Activated CD4-positive, alpha-beta T cell treated with anti-CD3 and anti-CD28 coated beads, Interleukin-2, amount 50 U/mL, for 24 hours (primary cell): ENCODE measurements at places on chromosomes 6 and 20.

DNA sequence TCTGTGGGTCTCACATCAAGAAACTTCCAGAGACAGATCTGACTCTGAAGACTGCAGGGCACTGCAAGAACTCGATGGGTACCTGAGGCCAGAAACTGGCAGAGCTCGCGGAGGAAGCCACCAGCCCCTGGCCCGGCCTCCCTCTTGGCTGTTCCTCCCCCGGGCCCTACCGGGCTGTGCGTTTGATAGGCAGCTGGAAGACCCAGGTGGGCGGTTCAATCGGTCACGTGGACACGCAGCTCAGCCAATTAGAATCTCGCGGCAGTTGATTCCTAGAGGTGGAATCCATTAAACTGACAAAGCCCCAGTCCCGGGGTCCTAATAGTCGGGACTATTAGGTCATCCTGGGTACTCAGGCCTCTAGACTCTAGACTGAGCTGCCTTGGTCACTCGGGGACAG, 154.2 kb upstream of the PROKR2 start:
- DNase-seq: no peak

DNA sequence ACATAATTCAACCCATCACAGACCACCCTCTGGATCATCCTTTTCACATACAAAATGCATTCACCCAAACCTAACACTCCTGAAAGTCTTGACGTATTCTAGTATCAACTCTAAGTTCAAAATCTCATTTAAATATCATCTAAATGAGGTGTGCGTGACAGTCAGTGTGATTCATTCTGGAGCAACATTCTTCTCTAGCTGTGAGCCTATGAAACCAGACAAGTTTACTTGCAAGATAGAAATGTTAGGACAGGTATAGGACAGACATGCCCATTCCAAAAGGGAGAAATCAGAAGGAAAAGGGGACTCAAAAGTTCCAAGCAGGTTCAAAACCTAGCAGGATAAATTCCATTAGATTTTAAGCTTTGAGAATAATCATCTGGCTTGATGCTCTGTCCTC, 329.7 kb downstream of the CD83 start:
- DNase-seq: no peak

DNA sequence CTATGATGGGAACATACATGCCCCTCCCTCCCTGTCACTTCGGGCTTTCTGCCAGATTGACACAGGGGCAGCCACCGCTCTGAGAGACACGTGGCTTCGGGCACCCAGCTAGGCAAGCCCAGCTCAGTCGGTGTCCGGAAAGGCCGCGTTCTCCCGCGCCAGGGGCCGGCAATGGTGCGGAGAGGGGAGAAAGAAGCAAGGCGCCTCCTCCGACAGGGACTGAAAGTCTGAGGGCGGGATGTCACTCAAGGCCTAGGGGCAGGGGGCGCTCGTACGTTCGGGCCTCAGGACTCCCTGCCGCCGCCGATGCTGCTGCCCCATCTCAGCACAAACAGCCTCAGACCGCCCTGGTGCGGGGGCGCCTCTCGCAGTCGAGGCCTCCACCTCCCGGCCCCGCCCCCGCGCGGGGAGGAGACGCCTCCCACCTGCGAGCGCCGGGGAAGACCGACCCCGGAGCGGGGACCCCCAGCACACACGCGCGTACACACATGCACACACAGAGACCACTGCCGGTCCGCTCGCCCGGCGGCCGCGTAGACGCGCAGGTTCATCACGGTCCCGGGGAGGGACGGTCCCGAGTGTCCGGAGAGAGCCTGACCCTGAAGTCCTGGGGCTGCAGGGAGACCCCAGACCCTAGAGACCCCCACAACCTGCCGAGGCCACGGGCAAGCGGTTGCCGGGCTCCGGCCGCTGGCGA, 1.9 kb downstream of the GRM4 start:
- DNase-seq: peak; percentile 25

- DNase-seq: no peak
Measured at GRCh38 chr20:13749811-13750210, 34.9 kb downstream of the ESF1 start.

DNA sequence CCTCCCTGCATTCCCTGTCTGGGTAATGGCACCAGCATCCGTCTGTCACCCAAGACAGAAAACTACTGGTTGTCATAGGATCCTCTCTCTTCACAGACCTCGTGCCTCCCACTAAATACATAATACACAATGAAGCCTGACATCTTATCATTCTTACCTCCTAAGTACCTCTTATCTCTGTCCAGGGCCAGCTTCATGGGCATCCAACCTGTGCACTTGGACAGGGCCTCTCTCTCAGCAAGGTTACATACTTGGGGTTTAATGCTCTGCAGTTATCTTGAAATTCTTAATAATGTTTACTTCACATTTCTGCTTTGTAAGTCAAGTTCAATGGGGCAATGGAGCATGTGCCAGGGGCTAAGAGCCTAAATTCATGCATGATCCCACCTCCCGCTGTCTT, 30.8 kb upstream of the KLHL31 start:
- DNase-seq: no peak

DNA sequence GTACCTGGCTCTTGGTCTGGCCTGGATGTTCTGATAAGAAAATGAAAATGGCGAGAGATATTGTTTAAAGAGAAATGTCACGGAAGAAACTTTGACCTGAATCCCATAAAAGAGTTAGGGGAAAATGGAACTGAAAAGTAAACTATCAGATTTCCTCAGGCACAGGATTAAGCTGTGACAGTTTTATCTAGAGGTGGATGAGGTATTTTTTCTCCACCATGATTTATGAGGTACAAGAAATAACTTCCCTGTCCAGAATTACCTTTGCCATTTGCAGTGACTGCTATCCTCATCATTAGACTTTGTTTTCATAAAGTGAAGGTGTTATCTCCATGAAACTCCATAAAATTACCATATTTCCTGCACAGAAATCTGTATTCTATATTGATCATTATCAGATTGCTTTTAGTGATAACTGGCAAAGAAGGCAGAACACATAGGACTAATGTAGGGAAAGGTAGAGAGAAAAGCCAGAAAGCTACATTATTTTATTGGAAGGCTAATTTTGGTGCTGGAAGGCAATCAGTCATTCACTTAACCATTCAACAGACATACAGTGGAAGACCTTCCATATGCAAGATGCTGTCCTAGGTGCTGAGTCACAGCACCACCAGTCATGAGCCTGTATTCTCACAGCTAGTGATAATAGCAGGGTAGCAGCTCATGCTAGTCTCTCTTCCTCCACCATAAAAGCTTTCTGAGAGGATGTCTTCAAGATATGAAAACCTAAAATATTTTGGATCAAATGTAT, 427.3 kb upstream of the CITED2 start:
- DNase-seq: no peak

GRCh38 chr20:21840991-21841390, 135.5 kb downstream of the PAX1 start:
- DNase-seq: no peak

GRCh38 chr6:137657351-137657911, 163.2 kb upstream of the OLIG3 start:
- DNase-seq: no peak

DNA sequence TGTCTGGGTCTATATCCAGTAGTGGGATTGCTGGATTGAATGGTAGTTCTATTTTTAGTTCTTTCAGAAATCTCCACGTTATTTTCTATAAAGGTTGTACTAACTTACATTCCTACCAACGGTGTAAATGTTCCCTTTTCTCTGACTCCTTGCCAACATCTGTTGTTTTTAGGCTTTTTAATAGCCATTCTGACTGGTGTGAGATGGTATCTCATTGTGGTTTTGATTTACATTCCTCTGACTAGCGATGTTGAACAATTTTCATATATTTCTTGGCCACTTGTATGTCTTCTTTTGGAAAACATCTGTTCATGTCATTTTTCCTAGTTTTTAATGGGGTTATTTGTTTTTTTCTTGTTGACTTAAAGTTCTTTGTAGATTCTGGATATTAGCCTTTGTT, 99.3 kb downstream of the BMP2 start:
- DNase-seq: no peak

- no peak for DNase-seq
Measured at GRCh38 chr20:1664911-1665310, 7.3 kb upstream of the SIRPG start.

DNA sequence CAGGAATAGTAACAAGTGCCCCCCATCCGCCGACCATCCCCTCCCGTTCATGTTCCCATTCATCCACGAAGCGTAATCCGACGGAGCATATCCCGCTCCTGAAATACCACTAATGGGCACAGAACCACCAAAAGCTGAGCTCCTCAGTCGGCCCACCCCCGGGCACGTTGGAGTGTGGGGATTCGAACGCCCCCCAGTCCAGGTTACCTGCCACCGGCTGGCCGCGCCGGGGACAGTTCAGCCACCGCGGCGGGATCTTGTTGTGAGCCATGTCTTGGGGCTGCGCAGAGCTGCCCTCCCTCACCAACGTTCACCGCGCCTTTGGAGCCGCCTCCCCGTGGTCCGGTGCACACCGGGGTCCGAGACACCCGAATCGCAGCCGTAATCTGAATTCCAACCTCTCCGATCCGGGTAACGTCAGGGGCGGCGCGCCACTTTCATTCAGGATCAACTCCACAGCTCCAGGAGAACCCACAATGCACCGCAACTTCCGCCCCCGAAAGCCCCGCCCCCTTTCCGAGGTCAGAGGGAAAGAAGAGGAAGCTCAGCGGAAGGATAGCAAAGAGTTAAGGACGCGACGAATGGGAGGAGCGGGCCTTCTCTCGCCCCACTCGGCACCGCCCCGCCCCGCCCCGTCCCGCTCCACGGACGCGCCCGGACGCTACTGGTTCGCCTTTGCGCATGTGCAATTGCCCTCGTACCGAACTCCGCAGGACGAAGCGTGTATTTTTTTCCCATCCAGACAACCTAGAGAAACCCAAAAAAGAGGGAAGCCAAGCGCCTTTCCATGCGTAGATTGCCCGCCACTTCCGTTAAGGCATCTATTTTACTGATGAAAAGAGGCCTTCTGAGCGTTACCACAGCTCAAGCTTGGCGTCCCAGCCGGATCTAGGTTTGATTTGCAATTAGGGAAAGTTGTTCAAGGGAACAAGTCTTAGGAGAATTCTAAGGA, at the start of gene RNGTT:
Gene RNGTT, minus strand, starts transcription at position 480 of the 952 bp plus-strand sequence. Its CDS starts 209 bp downstream, at position 271.
- peak; percentile 97 for DNase-seq

DNA sequence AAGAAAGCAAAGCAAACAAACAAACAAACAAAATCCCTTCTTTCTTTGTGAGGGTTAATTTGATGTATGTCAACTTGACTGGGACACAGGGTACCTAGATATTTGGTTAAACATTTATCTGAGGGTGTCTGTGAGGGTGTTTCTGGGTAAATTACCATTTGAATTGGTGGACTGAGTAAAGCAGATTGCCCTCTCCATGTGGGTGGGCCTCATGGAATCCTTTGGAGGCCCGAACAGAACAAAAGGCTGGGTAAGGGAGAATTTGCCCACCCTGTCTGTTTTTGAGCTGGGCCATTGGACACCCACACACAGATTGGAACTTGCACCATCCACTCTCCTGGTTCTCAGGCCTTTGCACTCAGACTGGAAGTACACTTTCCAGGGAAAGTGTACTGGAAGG, 628.8 kb upstream of the CITED2 start:
- DNase-seq: no peak

DNA sequence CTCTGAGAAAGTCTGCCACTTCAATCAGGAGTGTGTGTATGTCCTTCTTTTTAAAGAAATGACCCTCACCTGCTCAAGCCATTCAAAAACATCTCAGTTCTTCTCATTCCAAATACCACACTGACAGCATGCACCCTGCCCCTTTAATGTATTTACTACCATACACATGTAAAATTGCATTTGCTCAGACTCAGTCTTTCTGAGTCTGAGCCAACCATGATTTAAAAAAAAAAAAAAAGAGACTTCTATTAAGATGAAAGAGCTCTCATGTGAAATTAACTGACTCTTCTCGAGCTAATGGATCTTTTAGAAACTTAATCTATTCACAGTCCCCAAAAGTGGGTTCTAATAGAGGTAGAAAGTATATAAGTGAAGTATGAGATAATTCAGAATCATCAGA, 1.4 kb upstream of the FILIP1 start:
- no peak for DNase-seq

GRCh38 chr20:24772667-24773066, 176.4 kb upstream of the CST7 start:
- DNase-seq: no peak
